ENCODE measurements at places on chromosomes 6 and 20.

DNA sequence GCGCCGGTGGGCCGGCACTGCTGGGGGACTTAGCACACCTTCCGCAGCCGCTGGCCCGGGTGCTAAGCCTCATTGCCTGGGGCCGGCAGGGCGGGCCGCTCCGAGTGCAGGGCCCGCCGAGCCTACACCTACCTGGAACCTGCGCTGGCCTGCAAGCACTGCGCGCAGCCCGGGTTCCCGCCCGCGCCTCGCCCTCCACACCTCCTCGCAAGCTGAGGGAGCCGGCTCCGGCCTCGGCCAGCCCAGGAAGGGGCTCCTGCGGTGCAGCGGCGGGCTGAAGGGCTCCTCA is 10.7 kb upstream of the MPC1 start:
- no peak for DNase-seq

GRCh38 chr6:135185483-135185882 is 4.4 kb downstream of the MYB start:
- no peak for DNase-seq

GRCh38 chr20:51854921-51855320 is 52.6 kb upstream of the SALL4 start:
- DNase-seq = no peak

DNA sequence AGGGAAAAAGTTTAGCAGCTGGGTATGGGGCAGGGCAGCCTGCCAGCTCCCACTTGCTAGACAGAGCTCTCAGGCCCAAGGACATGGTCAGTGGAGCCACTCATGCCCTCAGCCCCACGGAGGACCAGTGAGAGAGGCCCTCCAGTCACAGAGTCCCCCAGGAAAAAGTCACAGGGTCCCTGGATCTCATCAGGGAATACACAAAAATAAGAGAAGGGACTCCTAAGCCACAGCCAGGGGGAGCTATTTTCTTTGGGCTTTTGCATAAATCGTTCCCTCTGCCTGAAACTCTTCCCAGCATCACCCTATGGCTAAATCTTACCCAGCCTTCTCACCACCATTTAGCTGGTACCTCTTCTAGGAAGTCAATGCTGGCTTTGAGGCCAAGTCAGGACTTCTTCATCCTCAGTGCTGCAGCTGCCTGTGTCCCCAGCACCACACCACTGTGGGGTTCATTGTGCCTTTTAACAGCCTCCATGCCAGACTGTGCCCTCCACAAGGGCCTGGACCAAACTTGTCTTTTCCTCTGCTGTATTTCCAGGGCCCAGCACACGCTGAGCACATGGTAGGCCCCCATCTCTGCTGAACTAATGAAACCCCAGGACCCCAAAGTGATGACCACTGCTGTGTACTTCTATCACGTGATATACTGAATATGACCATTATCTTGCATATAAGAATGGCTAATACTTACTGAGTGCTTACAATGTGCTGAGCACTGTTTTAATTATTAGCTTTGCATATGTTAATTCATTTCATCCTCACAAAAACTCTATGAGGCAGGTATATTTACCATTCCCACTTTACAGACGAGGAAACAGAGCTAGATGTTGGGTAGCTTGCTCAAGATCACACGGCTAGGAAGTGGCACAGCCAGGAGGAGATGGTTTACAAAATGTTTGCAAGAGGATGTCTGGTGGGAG is 2.0 kb downstream of the ZNF335 start:
- peak; percentile 8 for DNase-seq

- DNase-seq = no peak
Observed at GRCh38 chr6:14806101-14806500, 439.8 kb upstream of the JARID2 start.

GRCh38 chr6:87762116-87762515 is 60.1 kb upstream of the AKIRIN2 start:
- DNase-seq = no peak

DNA sequence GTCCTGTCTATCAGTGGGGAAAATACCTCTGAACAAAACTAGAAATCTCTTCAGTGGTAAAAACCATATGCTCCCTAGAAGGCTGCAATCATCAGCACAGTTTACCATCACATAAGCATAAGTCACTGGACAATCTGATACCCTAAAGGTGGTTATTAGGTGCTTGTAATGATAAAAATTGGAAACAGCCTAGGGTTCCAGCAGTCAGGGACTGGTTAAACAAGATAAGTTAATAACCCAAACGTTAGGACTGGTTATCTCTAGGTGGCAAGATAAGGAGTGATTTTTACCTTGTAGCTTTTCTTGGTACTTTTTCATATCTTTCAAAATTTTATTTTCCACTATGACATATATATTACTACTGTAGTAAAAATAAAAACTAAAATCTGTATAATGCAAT is 11.0 kb downstream of the ECI2 start:
- DNase-seq = no peak

DNA sequence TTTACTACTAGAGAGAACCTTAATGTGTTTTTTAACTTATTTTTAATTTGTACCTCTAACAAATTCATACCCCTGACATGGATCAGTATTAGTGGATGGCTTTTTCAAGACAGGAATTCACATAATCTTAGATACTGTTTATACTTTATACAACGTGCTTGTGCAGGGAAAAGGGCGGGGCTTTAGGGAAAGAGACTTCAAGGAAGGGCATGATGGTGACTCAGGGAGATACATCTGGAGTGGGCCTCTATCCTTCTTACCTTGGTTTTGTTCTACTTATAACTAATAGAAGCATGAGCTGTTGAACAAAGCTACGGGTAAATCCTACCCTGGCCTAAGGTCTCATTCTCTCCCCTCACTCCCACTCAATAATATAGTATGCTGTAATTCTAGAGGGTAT is 160.8 kb downstream of the C6orf58 start:
- no peak for DNase-seq

- DNase-seq = no peak
Observed at GRCh38 chr6:37279366-37280134, 21.6 kb upstream of the TMEM217 start.

- DNase-seq = no peak
Observed at GRCh38 chr20:50012282-50013263, 29.8 kb downstream of the SNAI1 start.

- no peak for DNase-seq
Observed at GRCh38 chr20:62995898-62996595, 10.7 kb downstream of the BHLHE23 start.

DNA sequence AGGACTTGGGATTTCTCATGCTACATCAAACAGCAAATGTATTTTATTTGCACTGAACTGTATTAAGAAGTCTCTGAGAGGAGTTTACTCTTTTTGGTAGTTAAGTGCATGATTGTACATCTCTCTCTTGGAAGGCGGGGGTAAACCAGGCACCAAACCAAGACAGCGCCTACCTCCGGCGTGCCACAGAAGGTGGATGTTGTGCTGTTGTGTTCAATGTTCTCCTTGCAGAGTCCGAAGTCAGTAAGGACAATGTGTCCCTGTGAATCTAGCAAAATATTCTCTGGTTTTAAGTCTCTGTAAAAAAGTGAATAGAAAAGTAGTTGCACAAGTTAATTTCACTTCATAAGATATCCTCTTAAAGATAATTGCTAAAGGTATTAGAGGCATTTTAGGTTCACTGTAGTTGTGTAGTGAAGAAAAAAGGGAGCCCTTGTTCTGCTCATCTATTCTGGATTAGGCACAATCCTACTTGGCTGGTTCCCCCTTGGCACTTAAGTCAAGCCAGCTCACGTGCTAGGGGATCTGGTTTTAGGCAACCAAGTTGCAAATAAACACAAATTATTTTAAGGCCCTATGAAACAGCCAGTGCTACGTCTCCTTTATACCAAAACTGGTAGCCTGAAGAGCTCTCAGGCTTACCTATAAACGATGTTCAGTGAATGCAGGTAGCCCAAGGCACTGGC is 119.7 kb upstream of the SLC2A12 start:
- no peak for DNase-seq

DNA sequence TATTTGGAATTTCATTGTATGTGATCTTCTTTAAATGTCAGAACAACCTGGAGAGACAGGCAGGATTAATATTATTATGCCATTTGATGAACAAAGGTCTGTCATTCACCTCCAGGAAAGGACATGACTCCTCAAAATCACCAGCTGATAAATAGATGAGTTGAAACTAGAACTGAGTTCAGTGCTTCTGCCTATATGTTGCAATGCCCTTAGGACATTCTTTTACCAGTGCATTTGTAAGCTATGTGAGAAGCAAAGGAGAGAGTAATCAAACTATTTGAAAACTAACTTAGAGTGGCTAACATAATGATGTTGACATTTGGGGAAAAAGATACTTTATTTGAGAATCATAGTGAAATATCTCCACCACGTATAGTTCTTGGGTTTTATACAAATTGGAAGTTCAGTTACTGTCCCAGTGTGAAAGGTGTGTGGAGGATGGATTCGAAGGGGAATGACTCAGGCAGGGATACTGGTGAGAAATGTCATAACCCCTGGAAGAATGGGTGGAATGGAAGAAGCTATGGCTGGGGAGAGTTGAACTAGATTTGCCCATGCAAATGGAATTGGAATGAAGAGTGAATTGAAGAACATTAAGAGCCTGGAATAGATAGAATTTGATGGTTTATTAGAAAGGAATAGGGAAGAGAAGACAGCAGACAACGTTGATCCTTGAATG is 21.5 kb downstream of the PKIB start:
- no peak for DNase-seq

- no peak for DNase-seq
Observed at GRCh38 chr6:163296835-163297519, 117.5 kb upstream of the QKI start.

DNA sequence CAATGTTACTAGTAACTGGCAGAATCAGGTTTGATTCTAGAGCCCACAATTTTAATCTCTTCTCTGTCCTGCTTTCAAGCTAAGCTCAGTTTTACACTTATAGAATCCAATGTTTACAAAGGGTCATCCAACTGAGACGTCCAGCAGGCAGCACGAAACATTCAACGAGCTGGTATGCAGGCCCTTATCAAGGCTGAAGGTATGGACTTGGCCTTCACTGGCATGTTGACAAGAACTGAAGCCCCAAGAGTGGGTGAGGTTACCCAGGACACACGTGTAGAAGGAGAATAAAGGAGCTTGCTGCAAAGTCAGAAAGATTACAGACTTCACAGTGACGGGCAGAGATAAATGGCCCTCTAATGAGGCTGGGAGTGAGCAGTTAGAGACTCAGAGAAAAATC is 187.4 kb downstream of the KIF16B start:
- no peak for DNase-seq

GRCh38 chr6:44504301-44504791 is 116.8 kb downstream of the CDC5L start:
- no peak for DNase-seq

DNA sequence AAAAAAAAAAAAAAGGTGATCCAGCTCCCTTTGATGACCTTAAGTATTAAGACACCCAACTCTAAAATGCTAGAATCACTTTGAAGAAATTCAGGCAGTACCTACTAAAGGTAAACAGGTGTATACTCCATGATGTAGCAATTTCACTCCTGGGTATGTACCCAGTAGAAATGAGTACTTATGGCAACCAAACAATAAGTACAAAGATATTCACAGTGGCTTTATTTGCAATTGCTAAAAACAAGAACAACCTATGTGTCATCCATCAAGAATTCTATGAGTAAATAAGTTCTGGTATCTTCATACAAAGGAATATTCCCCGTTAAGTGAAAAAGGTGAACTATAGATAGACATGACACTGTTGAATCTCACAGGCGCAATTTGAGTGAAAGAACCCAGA is 29.4 kb downstream of the MDGA1 start:
- no peak for DNase-seq

DNA sequence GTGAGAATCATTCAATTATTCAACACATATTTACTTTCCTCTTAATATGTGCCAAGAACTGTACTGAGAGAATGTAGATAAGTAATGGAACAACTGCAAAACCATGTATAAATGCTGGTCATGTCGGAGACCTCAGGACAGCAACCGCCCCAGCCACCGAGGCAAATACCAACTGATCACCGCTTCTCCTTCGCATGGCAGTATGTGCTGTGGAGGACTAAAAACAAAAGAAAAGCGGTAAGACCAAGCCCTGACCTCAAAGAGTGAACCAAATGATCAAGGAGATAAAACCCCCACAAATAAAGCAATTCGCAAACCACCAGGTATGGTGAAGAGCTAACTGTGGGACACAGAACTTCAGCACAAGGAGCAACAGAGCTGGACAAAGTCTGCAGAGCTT is 104.3 kb downstream of the TRERF1 start:
- no peak for DNase-seq

DNA sequence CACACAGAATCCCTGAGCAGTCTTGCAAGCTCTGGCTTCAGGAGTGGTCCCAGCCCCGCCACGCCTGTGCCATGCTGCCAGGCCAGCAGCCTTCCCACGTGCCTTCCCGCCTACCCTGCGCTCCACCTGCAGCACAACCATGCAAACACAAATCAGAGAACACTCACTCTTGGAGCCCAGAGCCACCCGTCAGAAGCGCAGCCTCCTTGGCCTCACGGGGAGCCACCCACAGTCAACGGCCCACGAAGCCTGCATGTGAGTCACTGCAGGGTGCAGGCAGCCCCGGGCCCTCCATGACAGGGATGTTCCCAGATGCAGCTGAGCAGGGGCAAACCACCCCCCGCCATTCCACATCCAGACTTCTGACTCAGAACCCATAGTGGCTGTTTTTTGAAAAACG is 217.0 kb downstream of the DLL1 start:
- no peak for DNase-seq

GRCh38 chr6:69422020-69422419 is 374.8 kb downstream of the LMBRD1 start:
- DNase-seq = no peak

GRCh38 chr20:46132705-46133120 is 14.6 kb downstream of the CD40 start:
- peak; percentile 36 for DNase-seq

DNA sequence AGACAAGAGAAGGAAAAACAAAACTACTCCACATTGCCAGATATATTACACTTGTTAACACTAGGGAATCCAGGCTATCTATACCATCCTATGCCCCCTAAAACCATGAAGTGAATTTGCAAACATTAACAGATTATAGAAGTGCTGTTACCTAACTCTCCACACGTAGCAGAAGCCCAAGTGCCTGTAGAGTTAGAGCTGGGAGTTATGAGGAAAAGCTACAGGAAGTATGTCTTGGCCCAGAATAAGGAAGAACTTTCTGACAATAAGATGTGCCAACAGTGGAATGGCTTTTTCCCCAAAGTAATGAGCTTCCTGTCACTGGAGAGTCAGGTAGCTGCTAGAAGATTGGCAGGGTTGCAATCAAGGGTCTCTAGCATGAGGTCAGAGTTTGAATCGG is 32.5 kb downstream of the ADGRG6 start:
- no peak for DNase-seq

DNA sequence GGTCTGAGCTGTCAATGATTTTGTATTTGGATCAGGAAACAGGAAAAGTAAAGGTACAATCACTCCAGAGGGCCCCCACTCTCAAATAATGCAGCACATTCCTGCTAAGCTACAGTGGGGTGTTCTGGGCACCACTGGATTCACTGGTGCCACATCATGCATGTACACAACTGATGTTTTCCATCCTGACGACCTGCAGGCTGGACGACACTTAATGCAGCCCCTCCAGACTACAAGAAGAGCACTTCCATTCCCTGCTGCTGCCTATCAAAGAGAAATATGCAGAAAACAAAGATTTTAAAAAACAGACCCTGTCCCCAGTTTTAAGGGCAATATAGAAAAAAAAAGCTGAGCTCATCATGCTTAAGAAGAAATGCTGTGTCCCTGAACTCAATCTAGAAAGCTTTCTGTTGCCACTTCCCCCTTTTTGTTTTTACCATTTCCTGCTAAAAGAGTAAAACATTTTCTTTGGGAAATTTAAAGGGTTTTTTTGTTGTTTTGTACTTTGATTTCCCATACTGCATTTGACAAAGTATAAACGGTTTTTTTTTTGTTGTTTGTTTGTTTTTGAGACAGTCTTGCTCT is 35.5 kb downstream of the ABHD12 start:
- DNase-seq = no peak

GRCh38 chr6:113457751-113458150 is 399.4 kb upstream of the MARCKS start:
- DNase-seq = no peak
